ENCODE measurements at places on chromosomes 3 and 15. TPM values are rescaled to one million over a fixed set of nuclear protein-coding genes. Genes with fewer than 3 reads are reported as not detected.

OXSR1 gene
- total RNA-seq = 30.4 TPM

- no peak for DNase-seq
These were observed 205.0 kb downstream of the OSBPL10 start for GRCh38 chr3:31776016-31776415.

GRCh38 chr3:100436951-100437350 is 35.6 kb downstream of the LNP1 start:
- DNase-seq = no peak

- DNase-seq = no peak
These were observed 11.8 kb upstream of the SCN10A start for GRCh38 chr3:38827791-38828190.
